ENCODE measurements at places on chromosomes 16 and 17.

DNA sequence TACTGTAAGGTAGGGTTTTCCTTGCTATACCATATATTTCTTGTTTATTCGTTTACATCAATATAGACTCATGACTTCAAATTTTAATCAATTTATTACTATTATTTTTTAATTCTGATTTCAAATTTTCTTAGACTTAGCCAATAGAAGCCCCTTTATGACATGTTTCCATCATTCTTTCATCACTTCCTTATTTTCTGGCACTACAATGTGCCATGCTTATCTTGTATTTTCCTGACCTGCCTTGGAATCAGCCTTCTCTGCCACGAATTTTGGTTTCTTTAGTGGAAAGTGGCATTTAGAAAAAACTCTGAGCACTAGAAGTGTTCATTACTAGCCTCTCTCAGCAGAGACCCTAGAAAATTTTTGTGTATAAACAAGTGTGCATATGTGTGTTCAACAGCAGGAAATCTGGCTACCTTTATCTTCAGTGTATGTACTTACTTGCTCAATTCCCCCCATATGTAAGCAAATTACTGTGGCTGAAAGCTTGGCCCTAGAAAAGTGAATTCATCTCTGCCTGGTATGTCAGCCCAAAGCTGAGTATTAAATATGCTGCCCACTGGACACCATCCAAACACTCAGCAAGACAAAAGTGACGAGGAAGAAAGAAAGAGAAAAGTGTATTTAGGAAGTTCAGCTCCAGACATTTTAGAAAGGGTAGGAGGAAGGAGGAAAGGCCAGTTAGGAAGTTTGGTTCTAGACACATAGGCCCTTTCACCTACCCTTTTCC lies 4.0 kb downstream of the STXBP4 start:
- DNase-seq, result no peak

DNA sequence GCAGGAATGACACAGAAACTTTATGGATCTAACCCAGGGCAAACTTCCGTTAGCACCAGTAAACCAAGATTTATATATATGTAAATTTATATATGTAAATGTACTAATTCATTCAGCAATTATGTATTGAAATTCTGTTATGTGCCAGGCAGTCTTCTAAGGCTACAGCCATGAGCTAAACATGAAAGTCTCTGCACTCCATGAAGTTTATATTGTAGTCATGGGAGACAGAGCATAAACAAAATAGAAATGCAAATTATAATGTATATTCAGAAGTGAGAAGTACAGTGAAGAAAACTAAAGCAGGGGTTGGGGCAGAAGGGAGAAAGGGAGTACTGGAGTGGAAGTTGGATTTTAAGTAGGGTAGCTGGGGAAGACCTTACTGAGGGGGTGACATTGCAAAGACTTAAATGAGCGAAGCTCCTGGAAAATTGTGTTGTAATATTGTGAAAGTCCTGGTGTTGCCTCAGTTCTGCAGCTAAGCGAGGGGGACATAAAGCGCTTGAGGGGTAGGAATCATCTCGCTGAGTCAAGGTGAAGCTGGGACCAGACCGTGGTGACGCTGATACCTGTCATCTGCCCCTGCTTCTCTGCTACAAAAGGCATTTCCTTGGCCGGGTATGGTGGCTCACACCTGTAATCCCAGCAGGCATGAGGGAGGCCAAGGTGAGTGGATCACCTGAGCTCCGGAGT lies 64.8 kb downstream of the YPEL2 start:
- no peak for DNase-seq

DNA sequence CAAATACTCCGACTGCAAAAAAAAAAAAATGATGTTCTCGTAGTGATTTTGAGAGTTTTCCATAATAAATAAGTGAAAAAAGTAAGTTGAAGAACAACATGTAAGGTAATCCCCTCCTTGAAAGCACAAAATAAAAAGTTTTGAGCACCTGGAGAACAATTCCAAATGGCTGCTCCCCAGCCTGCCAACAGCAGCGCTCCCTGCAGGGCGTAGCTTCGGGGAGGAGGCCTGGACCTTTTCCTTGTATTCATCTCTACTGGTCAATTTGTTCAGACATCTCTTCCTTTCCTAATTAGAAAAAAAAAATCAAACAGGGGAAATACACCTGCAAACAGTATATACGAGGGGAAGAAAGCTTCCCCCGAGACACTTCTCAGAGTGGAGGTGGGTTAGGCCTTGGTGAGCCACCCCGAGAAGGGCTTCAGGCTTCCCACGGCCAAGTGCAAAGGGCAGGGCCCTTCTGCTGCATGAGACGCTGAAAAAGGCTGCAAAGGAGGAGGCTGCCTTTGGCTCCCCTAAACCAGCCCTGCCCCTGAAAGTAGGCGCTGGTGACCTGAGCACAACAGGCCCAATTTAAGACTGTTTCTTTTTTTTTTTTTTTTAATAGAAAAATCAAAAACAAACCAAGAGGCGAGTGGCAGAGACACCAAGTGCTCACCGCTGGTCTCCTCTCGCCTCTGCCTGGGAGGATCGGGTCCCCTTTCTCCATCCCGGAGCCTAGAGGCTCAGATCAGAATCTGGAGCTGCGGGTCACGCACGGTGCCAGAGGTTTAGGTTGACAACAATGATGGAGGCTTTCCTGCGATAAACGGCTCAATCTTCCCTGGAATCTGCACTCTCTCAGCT lies 193.1 kb upstream of the FOXF1 start:
- DNase-seq, result no peak

DNA sequence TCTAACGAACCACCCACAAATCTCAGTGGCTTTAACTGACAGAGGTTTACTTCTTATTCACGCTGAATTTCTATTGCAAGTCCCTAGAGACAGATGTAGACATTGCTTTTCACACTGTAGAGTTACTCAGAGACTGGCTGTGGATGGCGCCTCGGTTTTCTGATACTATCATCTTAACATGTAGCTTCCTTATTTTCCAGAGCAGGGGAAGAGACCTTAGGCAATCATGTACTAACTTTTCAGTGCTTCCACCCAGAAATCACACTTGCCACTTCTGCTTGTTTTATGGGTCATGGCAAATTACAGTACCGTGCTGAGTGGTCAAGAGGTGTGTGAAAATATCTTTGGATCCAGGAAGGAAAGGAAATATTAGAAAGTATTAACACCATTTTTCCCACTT lies 65.4 kb downstream of the MAF start:
- DNase-seq, result no peak

GRCh38 chr16:86945166-86945900 lies 367.0 kb downstream of the FOXL1 start:
- no peak for DNase-seq

DNA sequence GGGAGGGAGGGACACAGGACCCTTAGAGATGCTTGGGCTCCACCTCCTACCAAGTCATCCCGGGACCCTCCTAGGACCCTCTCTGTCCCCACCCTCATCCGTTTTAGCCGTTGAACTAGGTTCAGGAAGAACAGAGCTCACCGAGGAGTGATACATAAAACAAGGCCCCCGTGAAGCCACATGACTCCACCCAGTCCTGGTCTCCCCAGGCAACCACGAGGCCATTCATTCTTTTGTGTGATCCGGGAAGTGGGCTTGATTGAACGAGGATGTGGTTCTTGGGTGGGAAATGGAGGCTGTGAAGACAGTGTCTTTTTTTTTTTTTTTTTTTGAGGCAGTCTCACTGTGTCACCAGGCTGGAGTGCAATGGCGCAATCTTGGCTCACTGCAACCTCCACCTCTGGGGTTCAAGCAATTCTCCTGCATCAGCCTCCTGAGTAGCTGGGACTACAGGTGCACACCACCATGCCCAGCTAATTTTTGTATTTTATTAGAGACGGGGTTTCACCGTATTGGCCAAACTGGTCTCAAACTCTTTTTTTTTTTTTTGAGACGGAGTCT lies 14.8 kb downstream of the TRARG1 start:
- DNase-seq, result peak; percentile 52

DNA sequence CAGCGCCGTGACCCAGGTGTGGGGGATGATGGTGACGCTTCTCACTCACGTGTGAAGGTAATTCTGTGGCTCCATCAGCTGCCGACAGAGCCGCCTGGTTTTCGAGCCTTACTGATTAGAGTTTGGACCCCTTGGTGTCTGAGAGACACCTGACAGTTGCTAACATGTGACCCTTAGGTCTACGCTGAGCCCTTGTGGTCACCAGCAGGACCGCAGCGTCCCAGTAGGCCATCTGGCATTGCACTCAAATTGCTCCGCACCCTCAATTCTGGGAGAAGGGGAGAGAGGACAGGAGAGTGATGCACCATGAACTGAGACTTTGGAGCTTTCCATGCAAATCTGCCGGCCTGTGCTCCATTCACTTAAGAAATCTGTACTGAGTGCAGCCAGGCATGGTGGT lies 2.5 kb downstream of the FLYWCH1 start:
- DNase-seq, result no peak

DNA sequence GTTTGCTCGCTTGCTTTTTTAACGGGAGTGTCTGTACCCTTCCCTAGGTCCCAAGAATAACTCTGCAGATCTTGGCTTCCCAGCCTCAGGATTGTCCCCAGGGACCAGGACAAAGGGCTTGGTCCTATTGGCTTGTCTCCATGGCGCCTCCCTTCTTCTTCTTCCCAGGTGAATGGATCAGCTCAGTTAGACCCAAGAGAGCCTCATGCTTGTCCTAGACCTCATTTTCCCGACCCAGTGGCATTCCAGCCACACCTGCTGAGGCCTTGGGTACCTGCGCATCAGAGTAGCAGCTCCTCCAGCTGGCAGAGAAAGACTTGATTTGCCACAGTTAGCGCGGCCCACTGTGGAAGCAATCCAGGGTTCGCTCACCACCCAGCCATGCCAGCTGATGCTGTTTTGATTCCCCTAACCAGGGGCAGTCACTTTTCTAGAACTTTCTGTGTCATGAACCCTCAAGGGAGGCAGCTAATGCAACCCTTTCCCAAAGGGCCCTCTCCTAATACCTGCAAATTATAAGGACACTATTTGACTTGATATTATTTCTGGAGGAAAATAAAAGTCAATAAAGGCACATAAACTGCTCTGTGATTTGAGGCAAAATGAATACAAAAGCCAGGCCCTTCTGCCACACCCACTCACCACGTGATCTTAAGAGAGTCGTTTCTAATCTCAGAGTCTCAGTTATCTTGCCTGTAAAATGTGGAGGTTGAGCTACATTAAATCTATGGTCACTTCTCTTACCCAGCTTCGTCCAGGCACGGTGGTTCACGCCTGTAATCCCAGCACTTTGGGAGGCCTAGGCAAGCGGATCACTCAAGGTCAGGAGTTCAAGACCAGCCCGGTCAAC lies 13.9 kb downstream of the GPR142 start:
- peak; percentile 30 for DNase-seq

GRCh38 chr17:63647936-63648335 lies 25.7 kb downstream of the MAP3K3 start:
- no peak for DNase-seq

- DNase-seq, result peak; percentile 91
These were observed 19.8 kb downstream of the COX4I1 start for GRCh38 chr16:85819245-85819644.

DNA sequence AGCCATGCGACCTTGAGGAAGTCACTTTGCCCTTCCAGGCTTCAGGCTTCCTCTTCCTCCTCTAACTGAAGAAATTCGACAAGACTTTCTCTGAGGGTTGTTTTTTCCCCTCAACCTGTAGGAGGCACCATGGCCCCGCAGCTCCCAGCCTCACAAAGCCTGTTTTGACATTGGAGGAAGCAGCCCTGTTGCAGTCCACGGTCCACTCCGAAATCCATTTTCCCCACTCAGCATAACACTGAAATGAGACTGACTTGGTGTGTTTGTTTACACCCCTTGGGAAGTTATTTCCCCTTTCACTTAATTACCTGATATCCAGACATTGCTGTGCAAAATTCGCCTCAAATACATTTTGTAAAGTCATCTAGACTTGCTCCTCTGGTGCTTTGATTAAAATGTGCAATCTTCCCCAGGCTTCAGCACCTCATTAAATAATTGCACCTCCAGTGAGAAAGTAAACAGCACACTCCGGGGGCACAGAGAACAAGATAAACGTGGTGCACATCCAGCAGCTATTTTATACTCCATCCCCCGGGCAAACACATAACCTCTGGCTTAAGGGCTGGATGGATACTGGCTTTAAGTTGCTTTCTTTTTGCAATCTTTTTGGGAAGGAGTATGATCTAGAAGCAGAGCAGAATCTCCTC lies 41.4 kb upstream of the PIRT start:
- peak; percentile 59 for DNase-seq

GRCh38 chr17:73625991-73626673 lies 18.1 kb downstream of the SDK2 start:
- DNase-seq, result no peak

DNA sequence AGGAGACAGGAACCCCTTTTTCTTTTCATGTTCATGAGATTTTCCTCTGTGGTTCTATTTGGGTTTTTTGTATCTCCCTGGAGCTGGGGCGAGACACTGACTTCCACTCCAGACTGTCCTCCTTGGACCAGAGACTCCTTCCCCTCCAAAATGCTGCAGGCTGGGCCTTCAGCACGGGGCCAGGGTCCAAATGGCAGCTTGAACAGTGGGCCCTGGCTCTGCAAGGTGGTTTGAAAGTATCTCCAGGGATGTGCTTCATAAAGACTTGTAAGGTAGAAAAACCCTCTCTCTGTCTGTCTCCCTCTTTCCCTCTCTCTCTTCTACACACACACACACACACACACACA lies 236.1 kb downstream of the ZNF423 start:
- no peak for DNase-seq

- no peak for DNase-seq
These were observed 16.7 kb downstream of the ARL2BP start for GRCh38 chr16:57261806-57262205.

DNA sequence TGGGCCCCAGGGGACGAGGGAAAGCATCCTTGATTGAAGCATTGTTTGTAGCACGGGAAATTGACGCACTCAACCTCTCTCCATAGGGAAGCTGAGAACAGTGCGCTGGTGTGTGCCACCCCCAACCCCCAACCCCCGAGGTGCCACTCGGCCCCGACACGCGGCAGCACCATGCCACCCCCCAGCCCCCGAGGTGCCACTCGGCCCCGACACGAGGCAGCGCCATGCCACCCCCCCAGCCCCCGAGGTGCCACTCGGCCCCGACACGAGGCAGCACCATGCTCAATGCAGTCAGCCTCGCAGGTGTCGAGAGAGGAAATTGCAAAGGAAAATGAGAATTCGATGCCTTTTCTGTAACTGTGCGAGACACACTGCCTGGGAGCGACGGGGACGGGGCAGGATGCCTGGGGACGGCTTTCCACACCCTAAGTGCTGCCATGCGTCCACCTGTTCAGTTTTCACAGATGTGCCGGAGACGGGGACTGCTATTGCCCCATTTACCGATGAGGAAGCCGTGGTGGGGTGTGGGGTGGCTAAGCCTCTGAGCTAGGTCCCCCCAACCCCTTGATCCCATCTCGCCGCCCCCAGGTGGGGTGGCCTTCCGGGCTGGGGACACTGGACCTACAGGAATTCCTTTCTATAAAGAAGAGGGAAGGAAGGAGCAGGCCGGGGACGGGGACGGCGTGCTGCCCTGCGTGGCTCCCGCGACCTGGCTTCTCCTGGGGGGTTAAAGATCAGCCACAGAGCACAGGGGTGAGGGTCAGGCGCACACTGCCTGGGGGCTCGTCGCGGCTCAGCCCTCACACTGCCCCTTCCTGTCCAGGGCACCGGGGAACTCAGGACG lies 9.8 kb downstream of the CBFA2T3 start:
- DNase-seq, result no peak

- DNase-seq, result no peak
These were observed 2.6 kb downstream of the GPS2 start for GRCh38 chr17:7312432-7313087.

Data from transverse colon (tissue), 4 donors.